ENCODE measurements at places on chromosomes 12 and 14.
A peak's percentile ranks its signal among the peaks of the same experiment; 100 is the strongest.

- DNase-seq, result peak; percentile 62
Observed at GRCh38 chr14:67391268-67391667, 20.7 kb downstream of the PLEK2 start.

GRCh38 chr12:27861428-27862167 lies 81.6 kb upstream of the MANSC4 start:
- no peak for DNase-seq

GRCh38 chr14:99809859-99810558 lies 16.8 kb downstream of the EML1 start:
- no peak for DNase-seq

- no peak for DNase-seq
Observed at GRCh38 chr12:18290386-18290785, 29.1 kb downstream of the PIK3C2G start.

Data from KBM-7 (cell line).